ENCODE measurements at places on chromosomes 1 and 21. TPM values are rescaled to one million over a fixed set of nuclear protein-coding genes. Genes with fewer than 3 reads are reported as not detected.

DNA sequence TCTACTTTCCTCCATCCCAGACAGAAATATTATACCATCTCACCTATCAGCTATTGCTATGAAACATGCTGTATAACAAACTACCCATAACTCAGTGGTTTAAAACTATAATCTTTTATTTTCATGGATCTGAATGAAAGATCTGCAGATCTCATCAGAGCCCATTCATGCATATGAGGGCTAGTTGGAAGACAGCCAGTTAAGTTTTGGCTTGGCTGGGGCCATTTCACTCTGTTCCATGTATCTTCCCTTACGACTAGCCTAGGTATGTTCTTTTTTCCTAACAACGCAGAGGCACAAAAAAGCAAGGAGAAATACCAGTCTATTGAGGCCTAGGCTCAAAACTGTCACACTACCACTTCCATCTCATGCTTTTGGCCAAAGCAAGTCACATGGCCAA is 28.1 kb upstream of the RGS1 start:
- no peak for DNase-seq

GRCh38 chr1:212228076-212228475 is 57.1 kb upstream of the PPP2R5A start:
- no peak for DNase-seq

- DNase-seq = no peak
Measured at GRCh38 chr1:55326496-55327243, 111.5 kb upstream of the USP24 start.

DNA sequence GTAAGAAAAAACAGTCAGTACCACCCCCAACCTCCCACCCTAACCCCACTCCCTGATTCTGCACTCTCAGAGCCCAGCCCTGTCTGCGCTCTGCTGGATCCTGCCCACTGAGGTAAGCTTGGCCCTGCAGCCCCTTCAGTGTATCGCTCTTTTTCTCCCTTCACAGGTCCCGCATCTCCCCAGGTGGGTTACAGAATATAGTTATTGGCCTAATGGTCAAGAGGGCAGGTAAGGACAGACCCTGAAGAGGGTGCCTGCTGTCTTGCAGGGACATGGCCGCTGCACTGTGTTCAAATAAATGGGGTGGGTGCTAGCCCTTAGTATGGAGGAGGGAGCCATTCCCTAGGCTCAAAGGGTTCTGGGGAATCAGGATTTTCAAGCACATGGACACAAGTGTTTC is 135.7 kb downstream of the ADSS2 start:
- DNase-seq = no peak

DNA sequence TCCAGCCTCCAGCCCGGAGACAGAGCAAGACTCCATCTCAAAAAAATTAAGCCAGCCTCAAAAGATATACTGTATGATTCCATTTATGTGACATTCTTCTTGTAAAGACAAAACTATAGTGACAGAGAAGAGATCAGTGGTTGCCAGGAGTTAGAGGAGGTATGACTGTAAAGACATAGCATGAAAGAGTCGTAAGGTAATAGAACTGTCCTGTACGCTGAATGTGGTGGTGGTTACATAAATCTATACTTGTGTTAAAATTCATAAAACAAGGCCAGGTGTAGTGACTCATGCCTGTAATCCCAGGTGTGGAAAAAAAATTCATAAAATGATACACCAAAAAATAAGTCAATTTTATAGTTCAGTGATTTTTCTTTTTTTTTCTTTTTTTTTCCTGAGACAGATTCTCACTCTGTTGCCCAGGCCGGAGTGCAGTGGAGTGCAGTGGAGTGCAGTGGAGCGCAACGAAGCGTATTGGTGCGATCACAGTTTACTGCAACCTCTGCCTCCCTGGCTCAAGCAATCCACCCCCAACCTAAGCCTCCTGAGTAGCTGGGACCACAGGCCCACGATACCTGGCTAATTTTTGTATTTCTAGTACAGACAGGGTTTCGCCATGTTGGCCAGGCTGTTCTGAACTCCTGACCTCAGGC is 84.9 kb upstream of the CXADR start:
- DNase-seq = no peak

GRCh38 chr1:23899070-23899469 is 14.1 kb downstream of the CNR2 start:
- DNase-seq = no peak

GRCh38 chr1:247548092-247548491 is 842 bp upstream of the GCSAML start:
- no peak for DNase-seq

HPDL gene
- total RNA-seq = 0.74 TPM

C1orf141 gene
- not detected for total RNA-seq
